ENCODE measurements at places on chromosomes 11 and 22. TPM values are rescaled to one million over a fixed set of nuclear protein-coding genes. Genes with fewer than 3 reads are reported as not detected.

The BMAL1 gene
- total RNA-seq: 8.4 TPM

The RGL4 gene
- under 0.01 TPM for total RNA-seq

The PRR5L gene
- 0.29 TPM for total RNA-seq

The LIPT2 gene
- total RNA-seq: 1.2 TPM

The PLEKHA7 gene
- not detected for total RNA-seq

The OR10A2 gene
- total RNA-seq: not detected

The POTEH gene
- total RNA-seq: not detected

The OR10V1 gene
- total RNA-seq: not detected

The SLC22A8 gene
- not detected for total RNA-seq

The CDC45 gene
- total RNA-seq: 3.0 TPM

Measured in smooth muscle cell of trachea (primary cell).